CD8-positive, alpha-beta T cell (primary cell): ENCODE measurements at places on chromosomes 11 and 22. TPM values are rescaled to one million over a fixed set of nuclear protein-coding genes. Genes with fewer than 3 reads are reported as not detected.

The RANGAP1 gene
- 200 TPM for total RNA-seq

The TRPM5 gene
- 0.64 TPM for total RNA-seq

GRCh38 chr22:39343259-39344045 lies 6.3 kb upstream of the SYNGR1 start:
- peak; percentile 60 for DNase-seq

GRCh38 chr22:38866024-38866398 lies 6.0 kb downstream of the CBX6 start:
- no peak for DNase-seq

- DNase-seq, result no peak
Observed at GRCh38 chr11:71971680-71972079, 27.0 kb upstream of the IL18BP start.

GRCh38 chr22:17489101-17489500 lies 74.2 kb upstream of the SLC25A18 start:
- DNase-seq, result no peak

DNA sequence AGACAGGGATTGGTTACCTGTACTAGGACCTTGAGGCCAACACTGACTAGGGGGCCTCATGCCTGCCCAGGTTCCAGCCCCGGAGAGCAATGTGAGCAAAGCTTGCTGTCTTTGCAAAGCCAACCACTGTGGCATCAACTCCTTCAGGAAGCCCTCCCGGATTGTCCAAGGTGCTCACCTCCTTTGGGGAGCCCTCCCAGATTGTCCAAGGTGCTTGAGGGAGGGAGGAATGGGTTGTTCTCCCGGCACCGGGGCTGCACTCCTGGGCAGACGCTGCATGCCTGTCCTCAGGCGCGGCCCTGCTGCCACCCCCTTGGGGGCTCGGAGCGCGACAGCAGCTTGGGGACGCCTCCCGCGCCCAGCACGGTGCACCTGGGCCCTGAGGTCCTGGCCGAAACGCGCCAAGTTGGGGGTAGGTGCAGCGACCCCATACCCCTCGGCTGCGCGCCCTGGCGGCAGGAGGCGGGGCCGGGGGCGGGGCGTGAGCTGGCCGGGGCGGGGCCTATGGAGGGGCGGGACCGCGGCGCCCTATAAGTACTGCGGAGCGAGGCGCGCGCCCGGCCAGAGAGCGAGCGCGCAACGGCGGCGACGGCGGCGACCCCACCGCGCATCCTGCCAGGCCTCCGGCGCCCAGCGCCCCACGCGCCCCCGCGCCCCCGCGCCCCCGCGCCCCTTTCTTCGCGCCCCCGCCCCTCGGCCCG lies at the start of gene CD81:
Gene CD81, plus strand, starts transcription at position 560 of the 701 bp plus-strand sequence. CDS start 240 bp downstream, outside the sequence.
- DNase-seq, result peak; percentile 59

DNA sequence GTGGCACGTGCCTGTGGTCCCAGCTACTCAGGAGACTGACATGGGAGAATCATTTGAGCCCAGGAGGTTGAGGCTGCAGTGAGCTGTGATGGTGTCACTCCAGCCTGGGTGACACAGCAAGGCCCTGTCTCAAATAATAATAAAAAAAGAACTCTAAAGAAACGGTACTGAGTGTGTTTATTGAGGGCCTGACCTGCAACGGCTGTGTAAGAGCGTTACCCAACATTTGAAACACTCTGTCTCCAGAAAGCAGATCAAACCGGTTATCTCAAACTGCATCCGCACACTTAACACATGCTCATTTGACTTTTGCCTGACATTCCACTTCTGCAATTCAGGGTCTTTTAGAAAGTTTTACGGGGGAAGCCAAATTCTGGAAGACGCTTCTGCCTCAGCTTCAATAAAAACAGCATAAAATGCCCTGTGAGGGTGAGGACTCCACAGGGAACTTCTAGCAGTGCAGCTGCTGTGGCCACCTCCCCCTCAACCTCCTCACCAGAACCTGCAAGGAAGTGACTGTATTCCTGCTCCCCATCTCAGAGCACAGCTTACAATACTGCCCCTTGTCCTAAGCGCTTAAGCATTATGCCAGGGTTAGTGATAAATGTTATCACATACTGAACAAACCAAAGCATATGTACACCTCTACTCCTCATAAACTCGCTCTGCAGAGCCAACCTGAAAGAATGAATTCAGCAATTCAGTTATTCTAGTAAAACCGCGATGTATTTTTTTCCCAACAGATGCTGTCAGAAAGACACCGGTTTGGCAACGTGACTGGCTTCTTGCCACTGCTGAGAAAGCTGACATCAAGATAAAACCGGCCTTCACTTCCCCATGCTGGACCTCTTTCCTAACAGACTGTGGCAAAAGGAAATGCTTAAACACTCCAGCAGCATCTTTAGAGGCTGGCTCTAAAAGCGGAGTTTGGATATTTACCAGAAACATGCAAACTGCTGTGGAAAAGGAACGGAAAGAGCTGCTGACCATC lies 52.2 kb downstream of the PRDM10 start:
- DNase-seq, result no peak

DNA sequence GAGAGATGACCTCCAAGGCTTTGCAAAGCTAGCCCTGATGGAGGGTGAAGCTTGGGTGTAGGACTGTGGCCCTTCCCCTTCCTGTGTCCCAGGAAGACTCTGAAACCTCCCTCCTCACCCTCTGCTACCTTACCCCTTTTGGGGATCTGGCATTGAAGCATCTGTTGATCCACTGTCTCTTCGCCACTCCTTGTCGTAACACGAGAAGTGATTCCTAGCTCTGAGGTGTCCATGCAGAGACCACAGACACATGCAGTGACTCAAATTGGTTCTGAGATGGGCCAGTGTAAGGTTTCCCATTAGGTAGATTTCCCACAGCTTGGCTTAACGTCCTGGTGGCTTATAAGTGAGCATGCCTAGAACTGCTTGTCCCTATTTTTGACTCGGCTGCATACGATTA lies 101.4 kb downstream of the ZBTB16 start:
- no peak for DNase-seq
